ENCODE measurements at places on chromosomes 3 and 15. TPM values are rescaled to one million over a fixed set of nuclear protein-coding genes. Genes with fewer than 3 reads are reported as not detected.

DNA sequence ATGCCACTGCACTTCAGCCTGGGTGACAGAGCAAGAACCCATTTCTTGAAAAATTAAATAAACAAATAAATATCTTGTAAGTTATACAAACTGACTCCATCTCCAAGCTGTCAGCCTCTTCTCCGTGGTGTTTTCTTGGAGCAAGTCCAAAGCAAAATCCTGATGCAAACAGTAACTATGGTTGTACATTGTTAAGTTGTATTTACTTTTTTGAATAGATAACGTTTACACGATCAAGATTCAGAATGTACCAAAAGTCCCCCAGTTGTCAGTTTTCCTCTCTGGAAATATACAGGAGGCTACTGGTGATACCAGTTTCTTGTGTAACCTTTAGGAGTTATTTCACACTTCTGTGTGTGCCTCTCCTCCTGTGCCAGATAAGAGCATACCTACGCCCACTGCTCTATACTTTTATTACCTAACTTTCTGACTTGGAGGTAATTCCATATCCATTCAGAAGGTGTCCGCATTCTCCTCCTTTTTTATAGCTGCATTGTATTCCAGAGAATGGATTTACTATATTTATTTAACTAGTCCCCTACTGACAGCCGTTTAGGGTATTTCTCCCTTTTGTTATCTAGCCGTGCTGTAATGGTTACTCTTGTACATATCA lies 14.2 kb downstream of the CMTM7 start:
- H3K27me3 ChIP-seq, result no peaks in the 10 kb centered on the region
- no peak for DNase-seq
- no peaks in the 10 kb centered on the region for H3K36me3 ChIP-seq
- peaks cover 39% of the 10 kb centered on the region for H3K4me1 ChIP-seq

DNA sequence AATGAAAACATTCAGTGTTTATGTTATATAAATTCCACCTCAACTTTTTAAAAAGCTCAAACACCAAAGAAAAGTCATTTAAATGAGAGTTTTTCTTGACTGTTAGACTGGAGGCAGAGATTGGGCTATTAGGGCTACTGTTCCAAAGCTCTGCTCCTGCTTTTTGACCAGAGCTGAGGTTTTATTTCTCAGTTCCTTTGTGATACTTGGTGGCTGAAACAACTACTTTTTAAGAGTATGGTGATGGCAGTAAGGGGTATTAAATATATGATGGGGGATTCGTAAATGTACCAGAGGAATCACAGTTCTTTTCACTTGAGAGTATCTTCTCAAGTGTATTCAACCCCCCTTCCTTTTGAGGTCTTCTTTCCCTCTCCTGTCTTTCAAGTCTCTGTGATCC lies 186.1 kb upstream of the CGNL1 start:
- DNase-seq, result no peak
- no peak overlapping the region for H3K27ac ChIP-seq
- no peaks in the 10 kb centered on the region for H3K27me3 ChIP-seq
- H3K4me3 ChIP-seq, result no peak overlapping the region
- no peaks in the 10 kb centered on the region for H3K4me1 ChIP-seq
- H3K36me3 ChIP-seq, result no peaks in the 10 kb centered on the region

DNA sequence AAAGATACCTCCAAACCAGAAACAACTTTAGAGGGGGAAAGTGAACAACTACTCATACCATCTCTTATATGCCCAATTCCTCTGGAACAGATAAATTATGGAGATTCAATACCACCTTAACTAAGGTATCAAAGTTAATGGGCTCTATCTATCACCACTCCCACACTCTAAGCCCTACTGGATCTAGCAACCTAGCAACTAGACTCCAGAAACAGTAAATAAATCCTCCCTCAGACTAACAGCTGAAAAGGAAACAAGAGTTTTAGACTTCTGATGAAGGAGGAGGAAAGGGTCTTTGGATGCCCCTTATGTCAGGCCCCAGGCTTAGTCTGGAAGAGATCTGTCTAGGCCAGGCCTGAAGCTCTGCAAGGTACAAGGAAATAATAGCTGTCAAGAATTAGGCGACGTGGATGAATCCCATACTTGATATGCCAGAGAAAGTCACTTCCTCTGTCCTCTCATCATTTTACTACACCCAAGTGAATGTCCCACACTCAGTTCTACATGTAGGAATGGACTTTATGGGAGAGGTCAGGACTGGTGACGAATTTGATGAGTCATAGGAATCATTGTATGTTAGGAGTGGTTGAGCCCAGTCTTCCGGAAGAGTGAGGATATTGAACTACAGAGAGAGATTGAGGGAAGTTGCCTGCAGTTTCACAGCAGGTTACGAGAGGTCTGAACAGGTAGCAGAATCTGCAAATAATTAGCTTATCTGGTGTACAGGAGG lies 113.8 kb downstream of the AKAP13 start:
- H3K4me1 ChIP-seq, result peaks cover 82% of the 10 kb centered on the region
- H3K27ac ChIP-seq, result peak overlapping the region; percentile 61
- no peaks in the 10 kb centered on the region for H3K36me3 ChIP-seq
- H3K27me3 ChIP-seq, result no peaks in the 10 kb centered on the region
- peak; percentile 21 for DNase-seq

DNA sequence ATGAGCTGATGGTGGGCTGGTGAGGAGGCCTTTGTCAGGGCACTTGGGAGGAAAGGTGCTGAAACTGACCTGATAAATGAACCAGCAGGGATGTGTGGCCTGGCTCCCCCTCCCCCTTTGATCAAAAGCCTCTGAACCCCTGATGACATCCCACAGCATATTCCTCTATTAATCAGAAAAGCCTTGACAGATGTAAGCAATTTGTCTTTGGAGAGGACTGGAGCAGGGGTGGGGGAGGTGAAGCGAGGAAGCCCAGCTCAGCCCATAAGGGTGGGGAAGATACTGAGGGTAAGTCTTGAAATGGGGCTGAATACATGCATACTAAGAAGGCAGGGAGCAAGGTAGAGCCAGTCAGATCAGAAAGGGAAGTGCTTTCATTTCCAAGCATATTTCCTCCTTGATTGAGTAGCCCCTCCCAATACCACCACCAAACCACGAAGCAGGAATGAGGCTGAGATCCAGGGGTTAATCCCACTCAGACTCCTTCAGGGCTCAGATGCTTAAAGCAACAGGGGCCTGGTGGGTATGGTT lies 34.7 kb upstream of the MRPS22 start:
- DNase-seq, result no peak
- H3K4me1 ChIP-seq, result no peaks in the 10 kb centered on the region
- no peak overlapping the region for H3K4me3 ChIP-seq
- no peaks in the 10 kb centered on the region for H3K36me3 ChIP-seq
- H3K27ac ChIP-seq, result no peak overlapping the region

GRCh38 chr15:98658831-98659699 lies 10.7 kb downstream of the IGF1R start:
- H3K4me1 ChIP-seq, result peaks cover 52% of the 10 kb centered on the region
- H3K4me3 ChIP-seq, result no peak overlapping the region
- H3K27me3 ChIP-seq, result no peaks in the 10 kb centered on the region
- no peaks in the 10 kb centered on the region for H3K36me3 ChIP-seq
- no peak overlapping the region for H3K27ac ChIP-seq

Gene C3orf38
- total RNA-seq, result 23.0 TPM

Gene COLQ
- 3.1 TPM for total RNA-seq

Gene CACNA2D3
- 4.8 TPM for total RNA-seq

Gene MYLK
- 28.9 TPM for total RNA-seq

Measured in thyroid gland (tissue), 4 donors.